Left hindlimb (tissue), 1 donor: ENCODE measurements at places on chromosomes 3 and 15.
A peak's percentile ranks its signal among the peaks of the same experiment; 100 is the strongest.

DNA sequence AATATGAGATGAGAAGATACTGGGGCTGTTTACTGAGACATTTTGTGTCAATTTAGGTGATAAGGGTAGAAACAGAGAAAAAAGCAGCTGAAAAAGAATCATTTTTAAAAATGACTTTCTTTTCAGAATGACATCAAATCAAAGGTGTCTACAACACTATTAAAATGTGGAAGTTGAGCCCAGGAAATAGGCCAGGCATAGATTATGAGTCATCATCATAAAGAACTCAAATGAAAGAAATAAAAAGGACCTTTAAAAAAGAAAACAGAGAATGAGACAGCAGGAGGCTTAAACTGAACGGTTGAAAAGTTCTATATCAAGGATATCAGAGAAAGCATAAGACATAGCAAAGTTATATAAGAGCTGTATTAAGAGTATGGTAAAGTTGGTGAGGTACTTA lies 442.5 kb downstream of the CNTN6 start:
- DNase-seq: no peak

- DNase-seq: no peak
These were observed 52.8 kb downstream of the NOX5 start for GRCh38 chr15:69067296-69067695.

GRCh38 chr15:92891533-92892200 lies 8.5 kb upstream of the CHD2 start:
- DNase-seq: no peak

- no peak for DNase-seq
These were observed 830 bp upstream of the RNF13 start for GRCh38 chr3:149812165-149812605.

GRCh38 chr3:145578471-145578870 lies 582.5 kb downstream of the PLOD2 start:
- no peak for DNase-seq

GRCh38 chr15:47542312-47542989 lies 174.9 kb upstream of the SEMA6D start:
- peak; percentile 42 for DNase-seq

- DNase-seq: no peak
These were observed 1.3 kb downstream of the SECISBP2L start for GRCh38 chr15:49044766-49045606.

DNA sequence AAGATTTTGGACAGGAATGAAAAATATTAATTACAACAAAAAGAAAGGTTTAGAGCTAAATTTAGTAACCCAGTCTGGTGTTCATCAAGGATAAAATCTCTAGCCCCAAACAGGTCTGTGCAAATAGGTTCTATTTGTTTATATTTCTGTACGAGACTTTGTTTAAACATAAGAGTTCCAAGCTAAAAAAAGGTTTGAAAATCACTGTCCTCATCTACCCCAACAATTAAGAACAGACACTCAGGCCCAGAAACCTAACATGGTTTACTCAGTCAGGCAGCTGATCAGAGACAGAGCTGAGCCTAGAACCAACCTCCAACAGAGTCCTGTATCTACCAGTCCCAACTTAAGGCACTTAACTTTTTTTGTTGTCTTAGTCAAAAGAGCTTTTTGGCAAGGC lies 49.3 kb downstream of the SNX4 start:
- no peak for DNase-seq

DNA sequence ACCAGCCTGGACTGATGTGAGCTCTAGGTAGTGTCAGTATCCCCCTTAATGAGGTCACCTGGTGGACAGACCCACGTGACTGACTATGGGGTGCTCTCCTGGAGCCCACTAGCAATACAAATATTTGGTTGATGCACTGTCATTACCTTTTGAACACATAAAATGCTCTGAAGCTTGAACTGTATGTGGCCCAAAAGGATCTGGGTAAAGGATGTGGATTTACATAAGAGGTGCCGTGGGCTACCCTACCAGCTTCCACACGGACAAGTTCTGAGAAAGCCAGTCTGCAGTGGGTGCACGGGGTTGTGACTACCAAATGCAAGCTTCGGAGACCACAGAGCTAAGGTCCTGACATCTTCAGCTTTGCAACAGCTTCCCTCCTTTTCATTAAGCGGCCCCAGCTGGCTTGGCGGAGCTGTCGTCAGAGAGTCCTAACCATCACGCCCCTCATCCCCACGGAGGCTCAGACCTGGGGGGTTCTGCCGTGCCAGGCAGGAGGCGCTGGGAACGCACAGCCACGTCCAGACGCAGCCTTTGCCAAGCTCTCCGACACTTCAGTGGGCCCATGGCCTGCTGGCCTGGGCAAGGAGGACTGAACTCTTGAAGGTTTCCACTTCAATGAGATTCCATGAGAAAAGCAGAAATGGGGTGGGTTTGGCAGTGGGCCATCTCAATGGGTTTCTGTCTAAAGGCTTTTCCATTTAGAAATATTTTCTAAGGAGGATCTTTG lies 228.3 kb downstream of the ADAMTS17 start:
- peak; percentile 87 for DNase-seq

DNA sequence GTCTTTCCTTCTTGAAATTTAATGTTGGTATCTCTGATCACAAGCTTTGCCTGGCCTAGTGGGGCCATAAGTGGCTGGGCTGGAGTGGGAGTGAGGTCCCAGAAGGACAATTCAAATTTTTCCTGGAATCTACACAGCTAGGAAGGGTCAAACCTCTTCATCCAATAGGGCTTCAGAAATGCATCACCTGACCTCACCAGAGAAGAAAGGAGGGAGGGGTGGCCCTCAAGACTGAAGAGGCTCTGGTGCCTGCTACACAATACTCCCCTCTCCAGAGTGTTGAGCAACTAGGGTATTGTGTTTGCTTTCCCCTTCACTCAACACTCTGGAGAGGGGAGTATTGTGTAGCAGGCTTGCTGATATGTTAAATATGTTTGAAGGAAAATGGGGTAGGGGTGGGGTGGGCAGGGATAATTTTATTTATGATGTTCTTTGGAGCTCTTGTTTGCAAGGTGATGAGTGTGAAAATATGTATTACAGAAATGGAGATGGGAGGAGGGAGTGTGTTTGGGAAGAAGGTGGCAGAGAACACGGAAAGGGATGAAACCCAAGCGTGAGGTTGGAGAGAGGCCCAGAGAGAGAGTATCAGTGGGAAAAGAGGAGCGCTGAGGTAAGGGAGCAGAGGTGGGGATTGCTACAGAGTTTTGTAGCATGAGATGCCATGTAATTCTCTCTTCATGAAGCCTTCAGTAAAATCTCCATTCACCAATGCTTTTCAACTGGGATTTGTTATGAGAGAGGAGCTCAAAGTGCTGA lies 5.7 kb upstream of the KLHL24 start:
- no peak for DNase-seq

- DNase-seq: no peak
These were observed 29.9 kb downstream of the ACKR4 start for GRCh38 chr3:132626955-132627354.

GRCh38 chr15:83062768-83063180 lies 4.3 kb downstream of the BTBD1 start:
- DNase-seq: no peak

- no peak for DNase-seq
These were observed 52.4 kb downstream of the PSMD6 start for GRCh38 chr3:63970631-63971475.

DNA sequence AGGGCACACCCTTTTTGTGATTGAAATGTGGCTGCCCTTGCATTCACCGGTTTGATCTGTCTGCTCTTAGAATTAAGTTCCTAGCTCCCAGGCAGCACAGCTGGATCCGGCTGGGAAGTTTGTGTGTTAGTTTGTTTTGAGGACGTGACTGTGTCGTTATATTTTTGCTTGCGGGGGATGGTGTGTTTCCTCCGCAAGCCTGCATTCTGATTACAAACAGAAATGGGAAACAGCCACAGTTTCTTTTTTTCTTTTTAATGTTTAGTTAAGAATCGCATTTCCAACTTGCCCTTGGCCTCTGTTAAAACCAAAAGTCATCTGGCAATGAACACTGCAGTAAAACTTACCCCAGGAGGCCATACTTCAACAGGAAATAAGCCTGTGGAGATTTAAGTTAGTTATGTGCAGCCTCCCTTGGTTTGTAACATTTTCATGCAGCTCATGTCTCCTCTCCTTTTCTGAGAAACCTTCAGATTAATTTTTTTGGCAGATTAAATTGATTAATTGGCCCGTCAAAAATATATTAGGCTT lies 888 bp downstream of the TMOD3 start:
- DNase-seq: no peak

DNA sequence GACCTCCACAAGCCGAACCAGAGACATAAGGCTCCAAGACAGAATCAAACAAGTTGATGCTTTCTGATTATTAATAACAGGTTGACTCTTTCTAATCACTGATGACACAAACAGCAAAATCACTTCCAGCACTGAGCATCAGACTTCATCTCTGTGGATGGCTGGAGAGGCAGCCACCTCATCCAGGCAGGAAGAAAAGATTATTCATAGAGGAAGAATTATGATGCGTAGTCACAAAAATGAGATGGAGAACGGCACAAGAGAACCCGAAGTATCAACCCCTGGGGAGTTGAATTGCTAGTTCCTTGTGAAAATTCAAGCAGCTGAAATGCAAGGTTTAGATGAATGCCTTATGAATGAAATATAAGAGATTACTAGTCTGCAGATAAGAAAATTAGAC lies 49.9 kb upstream of the LMCD1 start:
- no peak for DNase-seq

DNA sequence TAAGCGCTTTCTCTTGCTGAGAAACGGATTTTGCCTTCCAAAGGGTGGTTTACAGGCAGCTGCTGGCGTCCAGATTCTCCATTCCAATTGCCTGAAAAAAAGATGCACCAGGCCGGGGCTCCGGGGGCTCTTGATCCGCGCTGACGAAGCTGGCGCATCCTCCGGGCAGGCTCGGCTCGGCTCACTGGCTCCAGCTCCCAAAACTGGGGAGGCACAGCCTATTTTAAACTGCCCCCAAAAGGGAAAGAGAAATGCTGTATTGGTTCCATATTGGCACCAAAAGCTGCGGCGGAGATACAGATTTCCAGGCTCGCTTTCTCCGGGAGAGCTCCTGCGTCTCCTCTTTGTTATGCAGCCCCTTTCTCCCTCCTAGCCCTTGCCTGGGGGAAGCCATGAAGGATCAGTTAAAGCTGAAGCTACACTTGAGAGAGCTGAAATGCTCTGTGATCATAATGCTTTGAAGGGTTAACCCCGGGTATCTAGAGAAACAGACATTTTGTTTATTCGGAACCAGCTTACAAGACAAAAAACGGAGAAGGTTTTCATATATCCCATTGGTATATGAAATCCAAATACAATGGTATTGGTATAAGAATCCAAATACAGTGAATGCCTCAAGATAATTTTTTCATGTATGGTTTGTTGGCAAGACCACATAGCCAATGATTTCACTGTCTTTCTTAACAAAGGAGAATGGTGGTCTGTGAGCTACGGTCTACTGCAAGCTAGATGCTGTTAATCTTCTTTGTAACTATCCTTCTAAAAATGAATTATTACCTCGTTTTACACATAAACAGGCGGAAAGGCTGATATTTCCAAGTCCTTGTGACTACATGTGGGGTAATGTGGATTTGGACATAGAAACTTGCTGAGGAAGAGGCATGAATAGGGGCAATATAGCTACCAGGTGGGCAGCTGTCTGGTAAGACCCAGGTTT lies 693 bp downstream of the CD200 start:
- peak; percentile 61 for DNase-seq

GRCh38 chr3:168080022-168080421 lies 15.7 kb downstream of the GOLIM4 start:
- DNase-seq: no peak

GRCh38 chr3:183114384-183115178 lies 15.3 kb upstream of the MCCC1 start:
- DNase-seq: no peak

GRCh38 chr15:98954411-98954810 lies 53.2 kb downstream of the PGPEP1L start:
- DNase-seq: peak; percentile 56
